ENCODE measurements at places on chromosomes 2 and 18.

DNA sequence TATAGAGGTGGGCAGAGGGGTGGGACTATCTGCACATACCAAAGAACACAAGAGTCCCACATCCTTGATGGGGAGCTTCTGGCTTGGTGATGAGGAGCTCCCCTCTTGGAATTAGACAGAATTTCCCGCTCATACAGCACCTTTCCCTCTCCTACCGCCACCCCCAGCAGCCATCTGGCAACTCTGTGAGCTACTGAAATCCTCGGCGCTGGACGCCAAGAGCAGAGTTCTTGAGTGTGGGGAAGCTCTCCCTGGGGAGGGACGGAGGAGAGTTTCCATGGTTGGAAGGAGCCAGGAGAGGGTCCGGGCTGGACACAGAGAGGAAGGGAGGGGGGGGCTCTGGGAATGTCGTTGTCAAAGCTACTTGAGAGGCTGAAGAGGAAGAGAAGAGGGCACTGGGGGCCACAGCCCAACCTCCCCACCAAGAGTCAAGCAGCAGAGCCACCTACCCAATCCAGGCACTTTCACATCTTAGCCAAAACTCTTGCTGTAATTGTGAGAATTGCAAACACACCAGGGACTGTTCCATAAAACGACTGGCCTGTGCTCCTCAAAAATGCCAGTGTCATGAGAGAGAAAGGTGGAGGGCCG is 89.4 kb upstream of the MCFD2 start:
- DNase-seq = no peak

- no peak for DNase-seq
Measured at GRCh38 chr18:33673689-33674088, 95.7 kb downstream of the ASXL3 start.

GRCh38 chr2:127086990-127087790 is 19.8 kb downstream of the BIN1 start:
- DNase-seq = no peak

- DNase-seq = no peak
Measured at GRCh38 chr2:164910101-164910899, 45.0 kb downstream of the SLC38A11 start.

- DNase-seq = no peak
Measured at GRCh38 chr2:226791056-226791486, 8.5 kb downstream of the IRS1 start.

- DNase-seq = no peak
Measured at GRCh38 chr18:26386002-26386401, 159.8 kb downstream of the TAF4B start.

GRCh38 chr2:31088504-31089195 is 49.6 kb downstream of the GALNT14 start:
- no peak for DNase-seq

- no peak for DNase-seq
Measured at GRCh38 chr18:5419030-5419429, 123.5 kb upstream of the ZBTB14 start.
